ENCODE measurements at places on chromosomes 2 and 18.
A peak's percentile ranks its signal among the peaks of the same experiment; 100 is the strongest.

DNA sequence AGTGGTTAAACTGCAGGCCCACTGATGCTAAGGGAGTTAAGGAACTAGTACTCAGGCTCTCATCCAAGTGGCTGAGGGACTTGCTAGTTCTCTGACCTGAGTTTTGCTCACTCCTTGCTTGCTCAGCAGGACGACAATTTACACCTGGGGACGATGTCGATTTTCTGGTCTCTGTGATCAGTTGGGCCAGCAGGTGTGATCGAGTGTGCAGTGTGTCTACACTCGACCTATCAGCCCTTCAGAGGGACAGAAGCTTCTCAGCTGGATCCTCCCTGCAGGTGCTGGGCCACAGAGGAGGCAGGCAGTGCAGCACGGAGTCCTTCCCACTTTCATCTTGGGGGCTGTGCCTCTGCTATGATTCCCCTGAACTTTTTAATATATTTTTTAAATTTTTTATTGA is 71.5 kb downstream of the KCNS3 start:
- no peak for DNase-seq

- no peak for DNase-seq
These were observed 150.3 kb downstream of the SMAD7 start for GRCh38 chr18:48800466-48800865.

GRCh38 chr2:178954049-178954448 is 95.9 kb downstream of the CCDC141 start:
- no peak for DNase-seq

DNA sequence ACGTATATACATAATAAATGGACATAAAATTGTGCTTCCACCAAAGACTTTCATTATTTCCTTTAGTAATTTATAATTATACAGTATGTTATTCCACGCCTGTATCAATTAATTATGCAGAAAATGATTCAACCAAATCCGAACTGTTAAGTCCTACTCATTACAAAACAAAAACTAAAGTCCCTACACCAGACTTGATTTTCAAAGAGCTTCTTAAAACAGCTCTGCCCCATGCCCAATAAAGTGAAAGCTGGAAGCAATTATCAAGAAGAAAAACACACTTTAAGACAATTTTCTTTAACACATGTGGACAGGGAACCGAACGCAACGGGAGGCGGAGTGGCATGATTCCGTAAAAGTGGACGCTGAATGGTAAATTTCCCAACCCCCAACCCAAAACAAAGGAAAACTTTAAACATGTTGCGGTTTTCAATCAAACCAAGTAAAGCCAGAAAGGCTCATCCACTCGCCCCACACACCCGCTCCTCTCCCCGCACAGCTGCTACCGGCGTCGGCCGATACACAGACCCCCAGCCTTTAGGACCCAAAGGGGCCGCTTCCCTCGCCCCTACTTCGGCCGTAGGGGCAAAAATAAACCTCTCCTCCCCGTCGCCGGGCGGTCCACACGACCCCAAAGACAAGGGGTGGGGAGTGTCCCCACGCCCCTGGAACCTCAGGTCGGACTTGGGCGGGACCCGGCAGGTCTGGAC is 705 bp downstream of the YES1 start:
- DNase-seq: peak; percentile 40

- no peak for DNase-seq
These were observed 111.5 kb upstream of the UPP2 start for GRCh38 chr2:157990173-157990572.

- no peak for DNase-seq
These were observed 58.5 kb downstream of the ROCK1 start for GRCh38 chr18:21053127-21053526.

DNA sequence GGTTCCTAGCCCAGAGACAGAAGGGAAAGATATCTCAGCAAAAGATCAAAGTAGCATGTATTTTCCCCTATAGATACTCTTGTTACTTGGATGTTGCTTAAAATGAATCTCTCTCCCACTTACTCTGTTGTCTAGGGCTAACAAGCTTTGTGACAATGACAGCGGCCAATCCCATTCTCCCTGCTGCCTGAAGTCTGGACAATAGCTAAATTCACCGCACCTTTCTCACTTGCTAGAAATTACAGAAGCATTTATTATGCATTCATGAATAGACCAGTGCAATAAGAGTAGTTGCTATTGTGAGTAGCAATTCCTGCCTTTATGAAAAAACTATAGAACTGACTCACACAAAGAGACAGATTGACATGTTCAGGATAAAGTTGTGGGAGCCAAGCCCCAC is 42.2 kb upstream of the ZC3H15 start:
- no peak for DNase-seq

GRCh38 chr2:27191070-27191829 is 20.6 kb upstream of the ATRAID start:
- DNase-seq: peak; percentile 40

All from hindlimb muscle (tissue), 1 donor.